Activated CD4-positive, alpha-beta T cell treated with anti-CD3 and anti-CD28 coated beads for 24 hours (primary cell): ENCODE measurements at places on chromosomes 12 and 14.

DNA sequence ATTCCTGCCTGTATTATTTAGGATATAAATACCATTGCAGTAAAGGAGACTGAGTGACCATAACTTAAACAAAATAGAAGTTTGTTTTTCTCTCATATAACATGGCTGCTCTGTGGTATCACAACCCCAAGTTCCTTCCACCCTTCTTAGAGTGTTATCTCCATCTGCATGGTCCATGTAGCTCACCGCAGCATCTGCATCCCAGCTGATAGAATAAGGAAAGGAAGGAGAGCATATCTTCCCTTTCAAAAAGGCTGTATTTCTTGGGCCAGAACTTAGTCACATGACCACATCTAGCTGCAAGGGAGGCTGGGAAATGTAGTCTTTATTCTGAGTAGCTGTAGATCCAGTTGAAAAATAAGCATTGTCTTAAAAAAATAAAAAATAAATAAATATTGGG is 184.8 kb upstream of the NUDT4 start:
- DNase-seq, result no peak

- DNase-seq, result no peak
These were observed 267.7 kb downstream of the AACS start for GRCh38 chr12:125332900-125333299.

GRCh38 chr14:62558451-62558850 is 486.8 kb downstream of the KCNH5 start:
- no peak for DNase-seq

GRCh38 chr14:31059152-31059924 is 33.2 kb upstream of the STRN3 start:
- no peak for DNase-seq

- DNase-seq, result no peak
These were observed 177.6 kb downstream of the ACSS3 start for GRCh38 chr12:81255456-81255855.

DNA sequence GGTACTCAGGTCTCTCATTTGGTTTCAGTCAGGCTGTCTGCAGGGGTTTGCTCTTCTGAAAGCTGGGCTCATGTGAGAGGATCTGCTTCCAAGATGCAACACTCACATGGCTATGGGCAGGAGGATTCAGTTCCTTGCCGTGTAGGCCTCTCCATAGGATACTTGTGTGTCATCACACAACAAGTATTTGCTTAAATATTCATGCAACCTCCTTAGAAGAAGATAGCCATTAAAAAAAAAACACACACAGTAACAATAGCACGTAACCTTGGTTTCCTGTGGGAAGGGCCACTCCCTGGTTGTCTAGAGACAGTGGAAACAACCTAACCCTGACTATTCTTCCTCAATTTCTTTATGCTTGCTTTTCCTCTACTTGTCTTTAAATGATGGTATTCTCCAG is 31.8 kb upstream of the CLEC4E start:
- no peak for DNase-seq

DNA sequence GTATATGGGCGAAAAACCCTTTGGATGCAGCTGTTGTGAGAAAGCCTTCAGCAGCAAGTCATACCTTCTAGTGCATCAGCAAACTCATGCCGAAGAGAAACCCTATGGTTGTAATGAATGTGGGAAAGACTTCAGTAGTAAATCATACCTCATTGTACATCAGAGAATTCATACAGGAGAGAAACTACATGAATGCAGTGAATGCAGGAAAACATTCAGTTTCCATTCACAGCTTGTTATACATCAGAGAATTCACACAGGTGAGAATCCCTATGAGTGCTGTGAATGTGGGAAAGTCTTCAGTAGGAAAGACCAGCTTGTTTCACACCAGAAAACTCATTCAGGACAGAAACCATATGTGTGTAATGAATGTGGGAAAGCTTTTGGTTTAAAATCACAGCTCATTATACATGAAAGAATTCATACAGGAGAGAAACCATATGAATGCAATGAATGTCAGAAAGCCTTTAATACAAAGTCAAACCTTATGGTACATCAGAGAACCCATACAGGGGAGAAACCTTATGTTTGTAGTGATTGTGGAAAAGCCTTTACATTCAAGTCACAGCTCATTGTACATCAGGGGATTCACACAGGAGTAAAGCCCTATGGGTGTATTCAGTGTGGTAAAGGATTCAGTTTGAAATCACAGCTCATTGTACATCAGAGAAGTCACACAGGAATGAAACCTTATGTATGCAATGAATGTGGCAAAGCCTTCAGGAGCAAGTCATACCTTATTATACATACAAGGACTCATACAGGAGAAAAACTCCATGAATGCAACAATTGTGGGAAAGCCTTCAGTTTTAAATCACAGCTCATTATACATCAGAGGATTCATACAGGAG is 21.4 kb downstream of the ZNF268 start:
- DNase-seq, result no peak
